ELR (cell line): ENCODE measurements at places on chromosomes 2 and 18.

- no peak for DNase-seq
These were observed 45.0 kb downstream of the ARHGAP25 start for GRCh38 chr2:68779595-68779994.

GRCh38 chr2:161358838-161359237 is 50.6 kb downstream of the PSMD14 start:
- no peak for DNase-seq

GRCh38 chr2:121774235-121774634 is 18.8 kb downstream of the TSN start:
- no peak for DNase-seq

GRCh38 chr2:239984421-239985194 is 40.5 kb downstream of the NDUFA10 start:
- no peak for DNase-seq

DNA sequence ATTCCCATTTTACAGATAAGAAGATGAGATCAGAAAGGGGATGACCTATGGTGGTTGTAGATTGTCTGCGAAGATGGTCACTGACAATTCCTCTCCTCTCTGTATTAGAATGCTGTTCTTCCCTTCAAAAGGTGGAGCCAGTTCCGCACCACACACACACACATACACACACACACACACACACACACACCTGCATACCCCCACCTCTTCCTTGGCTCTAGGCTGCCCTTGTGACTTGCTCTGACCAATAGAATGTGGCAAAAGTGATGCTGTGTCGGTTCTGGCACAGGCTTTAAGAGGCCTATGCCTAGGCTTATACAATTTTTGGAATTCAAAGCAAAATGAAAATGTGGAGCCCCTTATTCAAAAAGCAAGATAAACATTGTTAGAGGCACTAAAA is 88.0 kb downstream of the ZFP36L2 start:
- no peak for DNase-seq

DNA sequence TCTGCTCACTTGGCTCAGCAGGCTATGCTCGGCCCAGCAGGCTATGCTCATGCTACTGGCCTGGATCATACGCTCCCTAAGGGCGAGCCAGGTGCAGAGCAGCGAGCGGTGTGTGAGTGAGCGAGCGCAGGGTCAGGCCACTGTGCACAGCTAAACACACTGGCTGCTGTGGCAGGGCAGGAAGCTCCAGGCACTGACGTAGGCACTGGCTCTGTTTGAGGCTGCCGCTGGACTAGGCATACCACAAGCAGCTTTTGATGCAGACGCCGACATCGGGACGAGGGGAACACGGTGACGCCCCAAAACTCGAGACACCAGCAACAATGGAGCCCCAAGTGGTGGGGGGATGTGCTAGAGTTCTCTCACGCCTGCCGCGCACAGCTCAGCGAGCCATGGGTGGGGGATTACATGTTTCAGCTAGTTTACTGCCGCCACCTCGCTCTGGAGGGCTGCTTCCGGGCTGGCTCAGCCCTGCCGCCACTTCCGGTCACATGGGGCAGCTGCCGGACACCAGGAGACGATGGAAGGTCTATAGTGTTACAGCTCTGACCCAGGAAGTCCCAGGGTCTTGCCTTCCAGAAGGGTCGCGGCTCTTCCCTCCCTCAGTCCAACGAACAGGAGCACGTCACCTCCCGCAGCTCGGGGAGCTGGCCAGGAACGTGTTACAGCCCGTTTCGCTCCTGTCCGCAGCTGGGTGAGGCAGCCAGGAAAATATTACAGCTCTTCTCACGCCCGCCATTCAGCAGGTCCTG is 1176.9 kb upstream of the LRRTM1 start:
- no peak for DNase-seq

- peak; percentile 2 for DNase-seq
These were observed 28.9 kb upstream of the CDH19 start for GRCh38 chr18:66632756-66633155.

DNA sequence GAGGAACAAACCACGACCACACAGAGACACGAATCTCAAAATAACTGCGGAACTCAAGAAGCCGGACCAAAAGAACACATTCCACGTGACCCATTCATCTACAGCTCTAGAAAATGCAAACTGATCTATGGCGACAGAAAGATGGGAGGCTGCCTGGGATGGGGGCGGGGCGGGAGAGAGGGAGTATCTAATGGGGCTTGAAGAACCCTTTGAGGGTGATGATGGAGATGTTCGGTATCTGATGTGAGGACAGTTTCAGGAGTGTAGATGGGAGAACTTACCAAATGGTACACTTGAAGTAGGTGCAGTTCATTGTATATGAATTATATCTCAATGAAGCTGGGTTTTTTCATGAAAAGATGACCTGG is 34.6 kb upstream of the KLF11 start:
- DNase-seq = no peak

DNA sequence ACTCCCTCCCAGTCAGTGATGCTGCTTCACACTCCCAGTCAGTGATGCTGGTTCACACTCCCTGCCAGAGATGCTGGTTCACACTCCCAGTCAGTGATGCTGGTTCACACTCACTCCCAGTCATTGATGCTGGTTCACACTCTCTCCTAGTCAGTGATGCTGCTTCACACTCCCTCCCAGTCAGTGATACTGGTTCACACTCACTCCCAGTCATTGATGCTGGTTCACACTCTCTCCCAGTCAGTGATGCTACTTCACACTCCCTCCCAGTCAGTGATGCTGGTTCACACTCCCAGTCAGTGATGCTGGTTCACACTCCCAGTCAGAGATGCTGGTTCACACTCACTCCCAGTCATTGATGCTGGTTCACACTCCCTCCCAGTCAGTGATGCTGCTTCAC is 34.3 kb upstream of the KCNG2 start:
- no peak for DNase-seq

DNA sequence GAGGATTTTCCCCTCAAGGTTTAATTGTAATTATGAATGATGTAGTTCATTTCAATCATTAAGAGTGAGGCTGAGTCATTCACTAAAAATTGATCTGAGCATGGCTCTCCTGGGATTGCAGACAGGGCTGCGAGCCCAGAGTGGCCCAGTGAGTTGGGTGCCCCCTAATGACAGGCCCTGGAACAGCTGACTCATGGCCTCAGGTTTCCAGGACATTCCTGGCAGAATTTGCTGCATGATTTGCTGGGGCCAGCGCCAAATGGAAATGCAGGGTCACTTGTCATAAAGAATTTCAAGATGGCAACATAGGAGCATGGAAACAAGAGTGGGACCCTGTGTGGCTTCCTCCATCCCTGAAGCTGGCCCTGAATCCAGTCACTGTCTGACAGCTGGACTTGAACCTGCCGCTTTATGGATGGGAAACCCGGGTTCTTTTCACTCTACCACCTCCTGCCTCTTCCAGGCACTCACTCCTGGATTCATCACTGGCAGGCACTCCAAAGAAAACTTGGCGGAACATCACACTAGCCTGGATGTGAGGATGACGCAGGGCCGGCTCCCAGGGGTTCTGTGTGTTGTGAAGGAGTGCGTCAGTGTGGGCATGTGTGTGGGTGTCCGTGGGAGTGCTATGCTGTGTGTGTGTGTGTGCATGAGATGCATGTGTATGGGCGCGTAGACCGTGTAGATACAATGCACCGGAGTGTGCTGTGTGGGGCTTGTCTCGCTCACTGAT is 15.2 kb downstream of the OTOF start:
- DNase-seq = peak; percentile 68

DNA sequence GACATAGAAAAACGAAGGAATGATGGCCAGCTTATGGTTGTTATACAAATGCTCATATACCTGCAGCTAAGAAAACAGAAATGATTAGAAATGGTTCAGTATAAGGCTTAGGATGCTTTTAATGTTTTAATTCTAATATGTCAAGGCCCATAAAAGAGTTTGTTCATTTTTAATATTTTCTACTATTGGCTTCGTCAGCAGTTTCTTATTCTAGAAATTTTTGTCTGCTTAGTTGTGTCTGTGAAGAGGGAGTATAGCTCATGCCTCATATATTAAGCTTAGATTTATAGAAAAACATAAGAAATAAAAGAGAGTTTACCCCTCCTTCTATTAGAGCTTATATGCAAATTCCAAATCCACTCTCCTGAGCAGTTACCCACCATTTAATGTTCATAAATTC is 292.6 kb downstream of the SLC8A1 start:
- DNase-seq = no peak

GRCh38 chr2:135485441-135485840 is 45.6 kb downstream of the ZRANB3 start:
- peak; percentile 22 for DNase-seq

GRCh38 chr18:27363872-27364271 is 178.8 kb upstream of the CHST9 start:
- peak; percentile 6 for DNase-seq

DNA sequence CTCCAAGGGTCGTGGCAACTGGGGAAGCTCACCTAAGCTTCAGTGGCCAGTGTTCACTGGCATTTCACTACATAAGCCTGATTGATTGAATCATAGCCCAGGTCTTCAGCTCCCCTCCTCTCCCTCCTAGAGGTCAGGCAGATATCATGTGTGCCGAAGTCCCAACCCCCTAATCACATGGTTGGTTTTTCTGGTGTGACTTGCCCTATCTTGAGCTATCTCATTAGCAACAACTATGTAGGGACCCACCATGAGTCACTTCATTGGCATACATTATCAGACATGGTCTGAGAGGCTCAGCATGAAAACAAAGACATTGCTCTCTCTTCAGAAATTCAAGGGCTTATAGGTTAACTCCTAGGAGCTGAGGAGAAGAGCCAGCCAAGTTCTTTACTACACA is 76.8 kb downstream of the LYPD1 start:
- DNase-seq = peak; percentile 30

- no peak for DNase-seq
These were observed 13.7 kb downstream of the NGEF start for GRCh38 chr2:232999354-232999753.

DNA sequence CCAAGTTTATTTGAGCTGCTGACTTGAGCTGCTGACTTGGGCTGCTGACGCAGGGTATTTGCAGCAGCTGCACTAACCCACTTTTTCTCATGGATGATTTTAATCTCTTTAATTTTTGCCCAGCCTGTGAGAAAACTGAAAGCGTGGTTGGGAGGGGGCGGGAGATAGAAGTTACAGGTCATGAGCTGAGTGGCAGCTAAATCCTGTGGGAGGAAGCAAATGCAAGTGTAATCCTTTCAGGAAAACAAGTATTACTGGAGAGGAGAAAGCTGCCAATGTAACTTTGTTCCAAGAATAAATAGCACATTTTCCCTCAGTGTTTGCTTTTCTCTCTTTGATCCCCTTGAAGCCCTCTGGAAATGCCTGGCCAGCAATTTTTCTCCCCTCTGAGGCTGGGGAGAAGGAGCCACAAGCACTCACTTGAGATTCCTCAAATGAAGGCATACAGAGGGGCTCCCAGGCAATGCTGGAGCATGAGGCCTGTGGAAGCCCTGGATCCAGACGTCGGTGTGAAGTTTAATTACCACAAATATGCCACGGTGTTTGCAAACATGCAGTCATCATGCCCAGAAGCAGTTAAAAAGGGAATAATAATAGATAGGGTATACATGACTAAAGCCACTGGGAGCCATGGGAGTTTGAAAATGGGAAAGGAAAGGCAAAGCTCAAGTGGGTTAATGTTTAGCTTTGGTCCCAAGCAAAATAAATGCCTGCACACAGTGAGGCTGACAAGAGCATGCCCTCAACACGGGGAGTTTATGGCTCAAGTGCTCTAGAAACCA is 10.4 kb upstream of the EVA1A start:
- no peak for DNase-seq

DNA sequence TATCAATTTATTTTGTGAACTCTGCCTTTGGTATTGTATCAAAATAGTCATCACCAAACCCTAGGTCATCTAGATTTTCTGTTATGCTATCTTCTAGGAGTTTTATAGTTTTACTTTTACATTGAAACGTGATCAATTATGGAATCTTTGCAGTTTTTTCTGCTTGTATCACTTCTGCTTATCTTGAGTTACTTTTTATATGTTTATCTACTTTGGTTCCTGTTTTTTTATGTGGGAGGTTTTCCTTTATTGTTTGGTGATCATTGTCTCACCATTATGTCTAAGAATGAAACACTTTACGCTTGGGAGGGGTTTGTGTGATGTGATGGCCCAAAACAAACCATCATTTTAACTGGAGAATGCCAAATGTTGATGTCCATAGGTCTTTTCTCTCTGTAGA is 261.2 kb downstream of the SPAG16 start:
- DNase-seq = no peak

- peak; percentile 60 for DNase-seq
These were observed at the start of gene LRP1B for GRCh38 chr2:142131010-142131669. Gene LRP1B, minus strand, starts transcription at chr2:142131016. Its CDS starts 287 bp downstream, at chr2:142130729.

- DNase-seq = no peak
These were observed 87.4 kb downstream of the SMIM21 start for GRCh38 chr18:75339936-75340605.
